NB4 (cell line): ENCODE measurements at places on chromosomes 11 and 22.

DNA sequence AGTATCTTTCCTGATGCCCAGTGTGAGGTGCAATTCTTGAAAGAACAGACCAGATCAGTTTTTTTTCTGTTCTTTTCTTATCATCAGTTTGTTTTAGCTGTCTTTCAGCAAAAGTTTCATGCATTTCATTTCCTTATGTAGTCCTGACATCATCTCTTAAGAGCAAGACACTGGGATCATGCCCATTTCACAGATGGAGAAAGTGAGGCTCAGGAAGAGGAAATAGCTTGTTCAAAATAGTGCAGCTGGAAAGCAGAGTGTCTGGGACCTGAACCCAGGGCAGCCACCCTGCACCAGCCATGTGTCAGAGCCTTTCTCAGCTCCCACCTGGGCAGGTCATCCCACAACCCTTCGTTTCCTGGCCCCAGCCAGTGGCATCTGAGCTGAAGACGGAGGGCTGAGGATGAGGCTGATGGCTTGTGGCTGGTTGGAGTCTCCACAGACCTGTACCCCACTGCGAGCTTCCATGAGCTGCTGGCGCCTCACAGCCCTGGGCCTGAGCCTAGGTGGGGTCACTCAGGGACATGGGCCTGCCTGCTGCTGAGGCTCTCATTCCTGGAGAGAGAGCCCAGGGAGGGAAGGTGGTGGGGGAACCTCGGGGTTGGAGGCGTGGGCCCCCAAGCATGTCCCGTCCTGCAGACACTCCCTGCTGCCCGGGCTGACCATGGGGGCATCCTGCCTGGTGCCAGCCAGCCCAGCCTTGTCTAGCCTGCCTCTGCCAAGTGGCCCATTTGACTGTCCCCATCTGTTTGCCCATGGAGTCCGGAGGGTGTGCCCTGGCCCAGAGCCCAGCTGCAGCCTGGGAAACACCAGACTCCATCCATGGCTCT is 61.8 kb downstream of the SMIM38 start:
- no peak for DNase-seq

- no peak for DNase-seq
Measured at GRCh38 chr22:44561139-44561840, 63.3 kb upstream of the RTL6 start.

DNA sequence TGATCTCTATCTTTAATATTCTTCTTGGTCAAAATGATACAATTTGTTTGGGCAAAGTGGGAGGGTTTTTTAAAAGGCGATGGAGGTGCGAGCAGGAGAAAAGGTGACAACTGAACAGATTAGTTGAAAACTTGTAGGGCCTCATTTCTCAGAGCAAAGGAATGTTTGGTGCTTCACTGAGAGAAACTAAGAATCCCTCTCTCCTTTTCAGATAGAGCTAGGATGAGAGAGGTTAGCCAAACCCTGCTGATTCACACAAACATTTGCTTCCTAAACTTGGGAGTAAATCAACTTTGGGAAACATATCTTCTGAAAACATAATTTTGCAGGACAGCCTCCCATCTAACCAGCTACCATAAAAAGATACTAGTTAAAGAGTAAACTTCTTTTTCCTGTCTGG is 57.0 kb downstream of the PHF21A start:
- DNase-seq, result no peak

DNA sequence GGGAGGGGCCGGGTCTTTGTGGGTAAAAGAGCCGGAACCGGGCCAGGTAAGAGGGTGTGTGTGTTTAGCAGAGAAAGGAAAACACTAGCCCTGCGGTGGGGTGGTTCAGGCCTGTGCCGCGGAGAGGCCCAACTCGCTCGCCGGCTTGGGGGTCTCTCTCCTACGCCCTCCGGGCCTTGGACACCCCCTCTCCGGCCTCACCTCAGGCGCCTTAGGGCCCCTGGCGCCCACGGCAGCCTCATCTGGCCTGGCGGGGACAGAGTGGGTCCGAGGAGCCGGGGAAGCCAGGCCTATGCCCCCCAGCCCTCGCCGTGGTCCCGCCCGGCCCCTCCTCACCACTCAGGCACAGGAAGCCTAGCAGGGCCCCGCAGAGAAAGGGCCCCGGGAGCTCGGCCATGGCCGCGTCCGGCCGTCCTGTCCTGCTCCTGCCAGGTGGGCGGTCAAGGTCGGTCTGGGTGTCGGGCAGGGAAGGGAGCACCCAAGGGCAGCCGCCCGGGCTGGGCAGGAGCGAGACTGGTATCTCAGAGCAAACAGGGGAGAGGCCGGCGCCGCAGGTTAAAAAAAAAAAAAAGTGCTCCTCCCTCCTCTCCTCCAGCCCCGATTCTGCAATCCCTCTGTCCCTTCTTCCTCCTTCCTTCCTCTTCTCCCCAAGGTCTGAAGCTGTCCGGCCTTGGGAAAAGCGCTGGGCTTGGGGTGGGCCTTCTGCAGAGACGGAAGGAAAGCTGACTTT is at the start of gene VSIG2:
VSIG2 (minus strand) TSS at position 515 of the 730 bp plus-strand sequence; CDS start at position 397, 118 bp downstream.
- no peak for DNase-seq

- no peak for DNase-seq
Measured at GRCh38 chr11:125148743-125149142, 15.8 kb upstream of the PKNOX2 start.

DNA sequence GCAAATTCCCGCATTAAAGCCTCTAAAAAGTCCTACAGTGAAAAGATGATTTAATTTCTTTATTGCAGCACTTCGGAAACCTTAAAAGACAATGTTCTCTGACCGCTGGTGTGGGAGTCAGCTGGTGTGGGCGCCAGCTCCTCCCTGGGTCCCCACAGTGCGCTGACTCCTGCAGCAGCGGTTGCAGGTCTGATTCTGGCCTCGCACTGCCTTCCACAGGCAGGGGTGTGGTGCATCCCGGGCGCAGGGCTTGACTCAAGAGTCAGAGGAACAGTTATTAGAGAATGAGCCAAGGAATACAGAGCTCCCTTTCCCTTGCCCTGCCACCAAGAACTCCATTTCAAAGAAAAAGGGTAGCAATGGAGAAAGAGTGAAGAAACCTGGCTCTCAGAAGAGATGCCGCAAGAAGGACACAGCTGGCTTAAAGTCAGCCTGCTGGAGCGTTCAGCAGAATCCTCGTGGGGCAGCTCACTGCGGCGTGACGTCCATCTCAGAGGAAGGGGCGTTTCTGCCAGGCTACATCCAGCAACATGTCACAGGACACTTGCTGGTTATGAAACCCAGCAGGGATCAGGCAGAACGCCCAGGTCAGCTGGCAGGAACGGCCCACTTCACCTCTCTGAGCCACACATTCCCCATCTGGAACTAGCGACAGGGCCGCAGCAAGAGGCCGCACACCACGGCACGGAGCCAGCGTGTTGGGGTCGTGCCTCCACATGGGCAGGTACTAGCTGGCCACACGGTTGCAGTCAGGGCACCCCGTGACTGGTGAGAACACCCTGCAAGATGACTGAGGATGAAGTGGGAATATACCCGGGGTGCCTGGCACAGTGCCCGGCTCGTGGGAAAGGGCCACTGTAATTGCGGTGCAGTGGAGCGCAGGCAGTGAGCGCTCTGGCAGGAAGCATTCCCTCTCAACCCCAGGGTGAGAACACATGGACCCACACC is 18.1 kb upstream of the EFCAB6 start:
- no peak for DNase-seq

- DNase-seq, result no peak
Measured at GRCh38 chr11:41189701-41190436, 269.6 kb downstream of the LRRC4C start.

DNA sequence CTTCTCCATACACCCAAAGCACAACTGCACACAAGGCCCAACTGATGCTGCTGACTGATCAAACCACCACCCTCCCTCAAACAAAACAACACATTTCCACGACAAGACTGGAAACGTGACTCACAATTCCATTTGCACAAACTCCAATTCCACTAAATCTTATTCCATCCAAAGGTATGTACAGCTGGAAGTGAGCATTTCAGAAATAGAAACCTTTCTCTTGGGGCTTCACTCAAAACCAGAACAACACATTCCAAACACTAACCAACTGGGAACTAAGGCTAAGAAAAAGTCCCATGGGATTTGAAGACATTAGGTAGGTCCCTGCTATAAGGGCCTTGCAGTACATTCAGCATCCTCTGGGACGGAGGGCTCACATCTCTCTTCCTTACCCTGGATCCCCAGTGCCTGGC is 19.6 kb downstream of the MORC2 start:
- DNase-seq, result no peak

- DNase-seq, result peak; percentile 58
Measured at GRCh38 chr11:55707029-55707428, 45.0 kb downstream of the OR4C6 start.

- DNase-seq, result no peak
Measured at GRCh38 chr11:10550503-10551289, 9.7 kb upstream of the RNF141 start.

GRCh38 chr11:69705351-69705811 is 1.6 kb upstream of the FGF19 start:
- DNase-seq, result no peak

- DNase-seq, result peak; percentile 64
Measured at GRCh38 chr11:73274722-73275380, 2.7 kb downstream of the P2RY6 start.

GRCh38 chr11:87832211-87832610 is 343.0 kb downstream of the RAB38 start:
- DNase-seq, result no peak

DNA sequence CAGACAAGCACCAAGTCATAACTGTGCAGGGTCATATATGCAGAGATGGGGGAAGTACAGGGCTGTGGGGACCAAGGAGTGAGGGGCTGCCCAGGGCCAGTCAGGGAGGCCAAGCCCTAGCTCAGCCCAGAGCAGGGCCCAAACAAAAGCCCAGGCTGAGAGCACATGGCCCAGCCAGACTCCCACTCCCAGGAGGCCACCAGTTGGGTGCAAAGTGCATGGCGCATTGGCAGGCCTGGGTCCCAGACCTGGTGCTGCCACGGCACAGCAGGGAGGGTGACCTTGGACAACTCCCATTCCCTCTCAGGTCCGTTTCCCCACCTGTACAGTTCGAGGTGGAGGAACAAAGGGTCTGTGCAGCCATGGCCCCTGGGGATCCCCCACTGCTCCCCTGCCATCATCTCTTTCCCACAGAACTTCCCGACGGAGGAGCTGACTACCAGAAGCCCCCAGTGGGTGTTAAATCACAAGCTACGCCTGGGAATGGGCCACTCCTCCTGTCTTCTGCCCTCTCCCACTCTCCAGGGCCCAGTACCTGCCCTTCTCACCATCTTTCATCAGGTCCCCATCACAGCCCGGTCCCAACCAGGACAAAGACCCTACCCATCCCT is 608 bp downstream of the NIPSNAP1 start:
- peak; percentile 26 for DNase-seq

DNA sequence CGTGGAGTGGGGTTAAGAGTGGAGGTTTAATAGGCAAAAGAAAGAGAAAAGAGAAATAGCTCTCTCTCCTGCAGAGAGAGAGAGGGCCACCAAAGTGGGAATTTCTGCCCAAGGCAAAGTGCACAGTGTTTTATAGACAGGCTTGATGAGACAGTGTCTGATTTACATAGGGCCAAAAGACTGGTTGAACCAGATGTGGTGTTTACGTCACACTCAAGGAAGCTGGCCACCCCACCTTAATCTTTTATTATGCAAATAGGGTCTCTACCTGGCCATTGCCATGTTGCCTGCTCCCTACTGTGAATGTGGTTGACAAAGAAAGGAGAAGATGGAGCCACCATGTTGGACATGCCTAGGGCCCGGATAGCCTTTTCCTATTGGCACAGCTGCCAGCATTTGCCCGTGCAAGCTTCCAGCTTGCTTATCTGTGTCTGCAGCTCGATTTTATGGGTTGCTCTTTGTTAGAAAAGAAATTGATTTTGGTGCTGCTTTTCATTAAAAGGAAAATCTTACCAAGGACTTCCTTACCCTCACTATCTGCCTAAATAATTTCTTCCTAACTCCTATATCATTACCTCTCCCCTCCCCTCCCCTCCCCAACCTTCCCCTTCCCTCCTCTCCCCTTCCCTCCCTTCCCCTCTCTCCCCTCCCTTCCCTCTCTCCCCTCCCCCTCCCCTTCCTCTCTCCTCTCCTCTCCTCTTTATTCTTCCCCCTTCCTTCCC is 436.0 kb downstream of the NELL1 start:
- no peak for DNase-seq

DNA sequence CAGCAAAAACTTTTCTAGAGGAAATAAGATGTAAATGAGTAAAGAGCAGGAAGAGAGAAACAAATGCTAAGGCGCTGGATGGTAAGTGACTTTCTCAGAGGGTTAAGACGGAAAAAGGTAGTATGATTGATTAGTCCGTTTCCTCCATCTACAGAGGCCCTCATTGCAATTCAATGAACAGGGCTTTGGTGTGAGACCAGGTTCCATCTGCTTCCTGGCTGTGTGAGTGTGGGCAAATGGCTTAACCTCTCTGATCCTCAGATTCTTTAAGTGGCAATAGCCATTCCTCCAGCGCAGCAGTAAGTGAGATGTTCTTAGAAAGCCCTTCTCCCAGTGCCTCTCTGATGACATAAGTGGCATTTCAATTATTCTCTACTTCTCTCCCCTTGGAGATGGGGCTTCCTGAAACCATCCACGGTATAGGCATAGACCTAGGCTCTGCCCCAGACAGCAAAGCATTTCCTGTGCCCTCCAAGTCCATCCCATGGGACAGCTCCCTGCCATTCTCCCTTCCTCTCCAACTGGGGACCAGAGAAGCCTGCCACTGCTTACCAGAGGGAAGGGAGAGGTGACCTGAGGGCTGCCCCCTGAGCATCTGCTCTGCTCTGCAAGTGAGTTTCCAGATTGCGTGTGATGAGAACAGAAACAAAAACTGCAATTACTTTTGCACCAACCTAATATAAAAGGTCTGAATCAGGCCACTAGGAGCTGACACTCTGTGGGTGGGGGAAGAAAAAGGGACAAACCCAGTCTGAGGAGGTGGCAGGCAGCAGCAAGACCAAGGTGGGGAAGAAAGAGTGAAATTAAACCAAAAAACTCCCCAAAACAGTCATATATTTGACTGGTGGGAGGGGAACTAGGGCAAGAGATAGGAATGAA is 12.7 kb upstream of the CD44 start:
- DNase-seq, result no peak

DNA sequence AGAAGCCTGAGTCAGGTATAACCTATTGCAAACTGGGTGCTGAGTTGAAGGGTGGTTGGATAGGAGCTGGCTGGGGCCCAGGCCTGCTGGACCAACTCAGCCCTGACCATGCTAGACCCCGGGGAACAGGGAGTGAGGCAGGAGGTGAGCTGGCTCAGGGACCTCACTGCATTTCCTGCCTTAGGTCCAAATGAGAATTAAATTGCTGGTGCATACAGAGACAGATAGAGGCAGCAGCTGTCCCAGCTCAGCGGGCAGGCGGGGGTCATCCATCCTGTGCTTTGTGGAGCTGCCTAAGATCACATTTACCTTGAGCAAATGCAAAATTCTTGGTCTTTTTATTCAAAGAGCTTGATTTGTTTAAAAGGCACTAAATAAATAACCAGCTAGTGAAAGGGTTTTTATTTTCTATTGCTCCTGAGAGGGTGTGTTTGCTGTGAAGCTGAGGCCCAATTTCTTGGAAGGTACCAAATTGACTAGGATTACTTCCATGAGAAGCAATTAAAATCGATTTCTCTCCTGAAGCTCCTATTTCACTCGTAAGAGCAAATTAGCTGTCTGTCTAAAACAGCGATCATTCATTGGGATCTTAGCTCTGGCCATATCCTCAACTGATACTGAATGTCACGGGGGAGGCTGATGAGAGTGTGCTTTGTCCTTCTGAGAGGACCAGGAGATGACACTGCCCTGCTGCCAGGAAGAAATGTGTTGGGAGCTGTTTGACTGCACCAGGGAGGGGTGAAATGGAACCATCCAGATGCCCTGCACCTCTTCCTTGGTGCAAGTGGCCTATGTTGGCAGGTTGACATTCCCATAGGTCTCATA is 24.9 kb downstream of the USH1C start:
- no peak for DNase-seq

GRCh38 chr11:130394615-130395014 is 33.8 kb downstream of the ADAMTS8 start:
- DNase-seq, result no peak

- DNase-seq, result peak; percentile 15
Measured at GRCh38 chr11:112345706-112346105, 85.0 kb upstream of the PLET1 start.
